ENCODE measurements at places on chromosomes 3 and 15. TPM values are rescaled to one million over a fixed set of nuclear protein-coding genes. Genes with fewer than 3 reads are reported as not detected.
A peak's percentile ranks its signal among the peaks of the same experiment; 100 is the strongest.

- no peak for DNase-seq
Measured at GRCh38 chr15:90309020-90309419, 43.1 kb upstream of the ZNF774 start.

GRCh38 chr15:63605816-63606215 is 8.6 kb downstream of the FBXL22 start:
- no peak for DNase-seq

The PAQR5 gene
- 0.73 TPM for total RNA-seq

- DNase-seq: no peak
Measured at GRCh38 chr3:81242871-81243270, 518.6 kb downstream of the GBE1 start.

- DNase-seq: no peak
Measured at GRCh38 chr3:129384594-129385323, 43.7 kb downstream of the EFCAB12 start.

GRCh38 chr3:123432832-123433523 is 15.9 kb downstream of the ADCY5 start:
- DNase-seq: no peak

The HYKK gene
- 4.9 TPM for total RNA-seq

DNA sequence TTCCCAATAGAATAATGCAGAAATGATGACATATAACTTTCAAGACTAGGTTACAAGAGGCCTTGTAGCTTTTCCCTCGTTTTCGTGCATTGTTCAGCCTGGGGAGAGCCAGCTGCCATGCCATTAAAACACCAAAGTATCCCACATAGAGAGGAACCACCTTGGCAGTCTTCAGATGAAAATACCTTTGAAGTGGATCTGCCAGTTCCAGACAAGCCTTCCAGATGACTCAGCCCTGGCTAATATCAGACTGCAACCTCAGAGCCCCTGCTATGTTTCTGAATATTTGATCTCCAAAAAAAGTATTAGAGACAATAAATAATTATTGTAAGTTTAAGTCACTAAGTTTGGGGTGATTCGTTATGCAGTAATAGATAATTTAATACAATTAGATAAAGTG is 294.3 kb upstream of the GBE1 start:
- no peak for DNase-seq

- DNase-seq: no peak
Measured at GRCh38 chr3:193942516-193943055, 193.4 kb upstream of the HES1 start.

DNA sequence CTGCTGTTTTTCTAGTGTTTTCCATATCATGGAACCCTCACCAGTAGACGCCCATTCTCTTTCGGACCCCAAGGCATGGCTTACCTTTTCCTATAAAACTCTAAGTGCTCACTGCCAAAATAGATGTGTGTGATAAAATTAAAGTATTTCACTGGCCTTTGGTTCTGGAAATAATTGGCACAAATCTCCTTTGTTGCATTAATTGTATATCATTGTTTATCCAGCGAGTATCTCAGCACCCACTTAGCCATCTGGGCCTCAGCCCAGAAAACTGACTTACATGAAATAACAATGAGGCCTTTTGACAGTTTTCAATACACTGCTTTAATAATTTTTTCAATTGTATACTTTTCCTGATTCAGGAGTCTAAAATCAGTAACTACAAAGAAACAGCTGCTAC is 105.1 kb downstream of the MECOM start:
- DNase-seq: no peak

GRCh38 chr15:26867200-26868007 is 542 bp downstream of the GABRA5 start:
- no peak for DNase-seq

The ST8SIA2 gene
- total RNA-seq: 2.0 TPM

The C3orf62 gene
- total RNA-seq: 2.6 TPM

The PFN2 gene
- 61.3 TPM for total RNA-seq

- no peak for DNase-seq
Measured at GRCh38 chr15:63481105-63481810, 23.1 kb upstream of the USP3 start.

DNA sequence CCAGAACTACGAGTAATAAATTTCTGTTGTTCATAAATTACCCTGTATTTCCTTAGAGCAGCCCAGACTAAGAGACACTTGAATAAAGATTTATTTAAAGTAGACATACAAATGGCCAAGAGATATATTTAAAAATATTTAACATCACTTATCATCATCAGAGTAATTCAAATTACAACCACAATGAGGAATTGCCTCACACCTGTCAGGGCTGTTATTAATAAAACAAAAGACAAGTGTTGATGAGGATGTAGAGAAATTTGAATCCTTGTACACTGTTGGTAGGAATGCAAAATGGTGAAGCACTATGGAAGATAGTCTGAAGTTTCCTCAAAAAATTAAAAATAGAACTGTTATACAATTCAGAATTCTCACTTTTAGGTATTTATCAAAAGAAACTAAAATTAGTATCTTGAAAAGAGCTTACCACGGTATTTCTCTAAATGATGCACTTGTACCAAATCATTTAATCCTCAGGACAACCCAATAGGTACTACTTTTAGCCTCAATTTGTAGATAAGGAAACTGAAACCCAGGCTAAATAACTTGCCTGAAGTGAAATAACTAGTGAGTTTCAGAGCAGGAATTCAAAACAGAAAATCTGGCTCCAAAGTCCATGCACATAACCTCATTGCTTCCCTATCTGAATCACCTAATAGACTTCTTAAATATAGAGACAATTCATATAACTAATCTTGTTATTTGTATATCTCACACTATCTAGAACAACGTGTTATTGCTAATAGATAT is 69.4 kb downstream of the ZBTB20 start:
- DNase-seq: no peak

DNA sequence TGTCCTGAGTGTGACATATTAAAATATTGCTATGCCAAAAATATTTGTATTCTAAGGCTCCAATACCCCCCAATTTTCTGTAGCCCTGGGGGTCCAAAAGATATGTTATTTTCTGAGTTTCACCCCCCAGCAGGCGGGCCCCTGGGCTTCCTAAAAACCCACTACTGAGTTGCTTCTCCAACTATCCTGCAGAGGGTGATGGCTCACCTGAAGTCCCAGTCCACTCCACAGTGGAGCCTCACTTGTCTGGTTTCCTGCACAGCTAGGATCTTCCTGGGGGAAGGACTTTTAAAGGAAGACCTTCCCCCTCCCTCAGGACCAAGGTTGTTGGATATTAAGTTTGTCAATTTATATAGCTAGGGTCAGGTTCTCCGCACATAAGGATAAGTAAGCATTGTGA is 1181.4 kb downstream of the ROBO2 start:
- DNase-seq: no peak

DNA sequence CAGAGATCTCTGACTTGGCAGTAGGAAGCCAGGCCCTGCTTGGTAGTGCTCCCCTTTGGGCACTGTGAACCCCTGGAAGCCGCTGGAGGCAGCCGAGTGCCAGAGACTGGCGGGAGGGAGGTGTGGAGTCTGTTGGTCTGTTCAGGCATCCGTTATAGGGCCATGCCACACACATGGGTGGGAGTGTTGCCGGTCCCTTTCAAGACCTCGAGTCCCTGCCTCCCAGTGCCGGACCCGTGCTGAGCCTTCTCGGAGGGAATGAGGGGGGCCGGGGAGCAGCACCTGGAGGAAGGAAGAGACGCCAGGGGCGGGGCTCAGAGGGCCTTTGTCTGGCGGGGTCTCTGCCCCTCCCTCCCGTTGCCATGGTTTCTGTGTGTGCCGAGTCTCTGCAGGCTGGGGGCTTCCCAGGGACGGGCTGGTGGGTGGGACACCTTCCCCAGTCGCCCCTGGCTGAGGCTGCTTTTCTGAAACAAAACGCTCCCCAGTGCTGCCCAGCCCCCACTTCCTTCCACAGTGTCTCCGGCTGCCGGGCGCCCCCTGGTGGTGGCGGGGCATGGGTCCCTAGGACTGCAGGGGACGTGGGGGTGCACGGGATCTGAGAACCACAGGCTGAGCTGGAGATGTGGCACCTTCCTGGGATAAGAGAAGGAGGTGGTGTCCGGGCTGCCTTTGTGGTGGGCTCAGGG is 10.0 kb downstream of the GNAI2 start:
- DNase-seq: peak; percentile 95

All from Right ventricle myocardium superior (tissue), 1 donor.